ENCODE measurements at places on chromosomes 11 and 22.
A peak's percentile ranks its signal among the peaks of the same experiment; 100 is the strongest.

GRCh38 chr11:10725114-10725906 is 25.7 kb upstream of the CTR9 start:
- no peak for DNase-seq

- DNase-seq: no peak
Observed at GRCh38 chr22:22865311-22866072, 22.1 kb upstream of the IGLL5 start.

GRCh38 chr11:1205987-1206331 is 16.9 kb upstream of the MUC5B start:
- no peak for DNase-seq

DNA sequence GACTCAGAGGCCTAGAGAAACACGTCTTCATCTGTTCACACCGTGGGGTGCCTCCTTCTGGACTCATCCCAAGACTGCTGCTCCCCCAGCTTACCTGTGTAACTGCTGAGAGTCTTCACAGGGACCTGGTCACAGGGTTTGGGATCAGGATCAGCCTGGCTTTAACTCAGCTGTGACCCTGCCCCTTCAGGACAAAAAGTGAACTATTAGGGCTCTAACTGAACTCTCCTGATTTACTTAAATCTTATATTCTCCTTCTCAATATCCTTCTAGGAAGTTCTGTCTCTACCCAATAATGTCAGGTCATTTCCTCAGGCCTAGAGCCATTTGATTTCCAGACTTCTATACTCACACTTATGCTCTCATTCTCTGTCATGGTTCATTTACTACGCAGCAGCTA is 108.4 kb downstream of the ZNF280B start:
- no peak for DNase-seq

DNA sequence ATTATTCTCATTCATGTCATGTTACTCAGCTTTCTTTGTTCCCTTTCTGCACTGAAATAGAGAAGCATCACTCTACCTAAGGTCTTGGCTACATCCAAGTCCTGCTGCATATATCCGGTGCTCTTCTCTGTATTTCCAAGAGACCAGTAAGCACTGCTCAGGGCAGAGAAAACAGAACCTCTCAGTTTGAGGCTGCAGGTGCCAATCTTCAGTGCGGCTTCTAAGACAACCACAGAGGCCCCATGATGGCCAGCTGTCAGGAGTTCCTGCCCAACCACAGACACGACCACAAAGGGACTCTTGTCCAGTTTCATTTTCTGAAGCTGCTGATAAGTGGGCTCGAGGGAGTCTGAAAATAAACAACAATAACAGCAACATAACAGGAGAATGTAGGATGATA is 378.4 kb upstream of the PITPNB start:
- DNase-seq: no peak

DNA sequence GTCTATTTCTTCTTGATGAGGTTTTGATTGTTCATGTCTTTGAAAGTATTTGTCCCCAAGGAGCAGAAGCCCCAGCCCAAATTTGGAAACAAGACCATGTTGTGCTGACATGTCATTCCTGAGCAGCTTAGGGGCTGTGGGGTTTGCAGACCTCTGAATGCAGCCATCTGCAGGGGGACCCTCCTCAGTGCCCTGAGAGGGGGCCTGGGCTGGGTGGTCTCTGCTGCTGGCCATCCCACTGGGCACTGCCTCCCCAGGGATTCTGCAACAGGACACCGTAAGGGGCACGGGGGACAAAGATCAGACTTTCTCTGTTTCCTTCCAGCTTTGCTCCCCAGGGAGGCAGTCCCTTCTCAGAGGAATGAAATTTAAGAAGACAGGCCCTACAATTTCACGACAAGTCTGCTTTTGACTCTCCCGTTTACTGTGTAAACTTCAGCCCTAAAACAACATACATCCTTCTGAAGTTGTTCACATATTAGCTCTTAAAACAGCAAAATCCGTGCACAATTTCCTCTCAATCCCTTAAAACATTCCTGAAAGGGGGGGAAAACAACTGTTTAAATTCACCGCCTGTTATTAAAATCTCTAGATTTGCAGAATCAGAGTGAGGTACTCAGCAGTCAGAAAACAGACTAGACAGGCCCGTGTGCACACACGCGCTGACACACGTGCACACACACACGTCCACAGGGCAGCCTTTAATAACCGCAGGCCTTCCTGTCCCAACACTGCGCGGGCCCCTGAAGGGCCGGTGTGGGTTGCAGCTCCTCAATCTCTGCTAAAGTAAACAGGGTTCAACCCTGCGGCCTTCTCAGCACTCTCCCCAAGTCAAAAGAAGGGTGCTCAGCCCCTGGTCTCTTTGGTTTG is 109.8 kb downstream of the KCNQ1 start:
- DNase-seq: no peak

DNA sequence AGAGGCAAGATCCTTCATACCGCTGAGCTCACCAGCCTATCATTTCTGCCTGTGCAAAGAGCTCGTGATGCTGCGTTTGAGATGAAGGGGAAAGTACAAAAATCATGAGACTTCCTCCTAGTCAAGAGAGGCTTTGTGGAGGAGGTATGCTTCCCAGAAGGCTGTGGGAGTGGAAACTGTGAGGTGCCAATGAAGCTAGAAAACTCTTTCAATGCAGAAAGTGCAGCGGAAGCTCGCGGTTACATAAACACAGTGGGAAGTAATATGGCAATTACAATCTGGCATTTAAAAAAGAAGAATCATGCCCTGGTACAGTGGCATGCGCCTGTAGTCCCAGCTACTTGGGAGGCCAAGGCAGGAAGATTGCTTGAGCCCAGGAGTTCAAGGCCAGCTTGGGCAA is 134.8 kb downstream of the EHF start:
- DNase-seq: no peak

- DNase-seq: peak; percentile 19
Observed at GRCh38 chr11:88103337-88104206, 71.7 kb downstream of the RAB38 start.

DNA sequence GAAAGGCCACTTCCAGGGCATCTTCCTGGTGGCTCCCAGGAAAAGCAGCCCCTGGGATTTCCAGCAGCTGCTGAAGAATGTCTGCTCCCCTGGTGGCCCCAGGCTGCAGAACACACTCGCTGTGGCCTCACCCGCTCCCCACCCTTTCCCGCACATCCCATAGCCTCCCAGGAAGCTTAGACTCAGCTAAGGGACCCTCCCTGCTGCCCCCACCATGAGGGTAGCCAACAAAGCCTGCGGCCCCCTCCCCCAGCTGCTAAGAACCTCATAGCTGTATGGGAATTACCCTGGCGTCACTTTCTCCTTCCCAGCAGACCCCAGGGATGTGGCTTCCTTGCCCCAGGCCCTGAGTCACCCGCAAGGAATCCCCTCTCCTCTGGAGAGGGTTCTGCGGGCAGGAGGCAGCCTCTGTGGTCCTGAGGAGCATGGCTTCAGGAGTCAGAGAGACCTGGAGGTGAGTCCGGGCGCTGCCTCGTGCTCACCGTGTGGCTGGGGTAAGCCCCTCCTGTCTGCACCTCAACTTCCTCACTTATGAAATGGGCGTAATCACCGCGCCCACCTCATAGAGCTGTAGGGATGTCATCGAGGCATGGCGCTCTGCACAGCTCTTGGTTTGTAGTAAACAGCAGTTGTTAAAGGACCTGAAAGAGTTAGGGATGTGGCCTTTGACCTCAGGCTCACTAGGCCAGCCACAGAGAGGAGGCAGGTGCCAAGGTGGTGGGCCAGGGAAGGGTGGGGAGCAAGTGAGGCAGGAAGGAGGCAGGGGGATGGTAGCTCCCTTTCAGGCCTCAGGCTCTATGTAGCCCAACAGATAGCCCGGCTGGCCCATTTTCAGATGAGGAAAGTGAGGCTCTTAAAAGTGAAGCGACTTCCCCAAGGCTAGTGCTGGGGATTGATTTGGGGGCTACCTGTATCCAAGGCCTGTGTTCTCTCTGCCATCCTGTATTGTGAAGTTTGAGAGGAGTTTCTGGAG is 71.2 kb downstream of the LRRC32 start:
- no peak for DNase-seq

GRCh38 chr22:43819421-43819921 is 7.4 kb upstream of the EFCAB6 start:
- no peak for DNase-seq

GRCh38 chr11:100459811-100460210 is 227.3 kb upstream of the ARHGAP42 start:
- DNase-seq: peak; percentile 67

DNA sequence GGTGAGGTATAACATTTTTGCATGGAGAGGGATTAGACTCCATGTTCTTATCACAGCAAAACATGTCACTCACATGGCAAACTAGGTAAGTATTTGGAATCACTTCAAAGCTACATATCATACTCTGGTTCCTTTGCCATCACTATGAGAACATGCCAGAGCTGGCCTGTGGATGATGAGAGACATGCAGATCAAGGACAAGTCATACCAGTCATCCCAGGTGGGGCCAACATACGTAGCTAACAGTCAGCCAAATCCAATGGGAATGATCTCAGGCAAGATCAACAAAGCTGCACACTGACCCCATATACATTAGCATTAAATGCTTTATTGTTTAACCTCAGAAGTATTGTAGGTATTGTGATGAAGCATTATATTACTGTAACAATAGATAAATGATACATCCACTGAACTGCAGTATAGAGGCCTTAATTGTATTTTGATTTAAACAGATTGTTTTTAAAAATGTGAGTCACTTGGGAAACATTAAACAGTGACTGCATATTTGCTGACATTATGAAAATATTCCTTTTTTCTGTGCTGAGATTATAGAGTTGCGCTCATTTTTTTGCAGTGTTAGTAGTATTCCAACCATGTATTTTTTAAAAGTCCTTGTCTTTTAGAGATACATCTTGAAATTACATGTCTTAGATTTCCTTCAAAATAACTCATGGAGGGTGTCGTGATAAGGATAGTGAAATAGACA is 37.3 kb upstream of the ARL14EP start:
- DNase-seq: no peak

GRCh38 chr11:26134481-26135355 is 197.2 kb upstream of the ANO3 start:
- peak; percentile 8 for DNase-seq
